ENCODE measurements at places on chromosomes 5 and 9.

DNA sequence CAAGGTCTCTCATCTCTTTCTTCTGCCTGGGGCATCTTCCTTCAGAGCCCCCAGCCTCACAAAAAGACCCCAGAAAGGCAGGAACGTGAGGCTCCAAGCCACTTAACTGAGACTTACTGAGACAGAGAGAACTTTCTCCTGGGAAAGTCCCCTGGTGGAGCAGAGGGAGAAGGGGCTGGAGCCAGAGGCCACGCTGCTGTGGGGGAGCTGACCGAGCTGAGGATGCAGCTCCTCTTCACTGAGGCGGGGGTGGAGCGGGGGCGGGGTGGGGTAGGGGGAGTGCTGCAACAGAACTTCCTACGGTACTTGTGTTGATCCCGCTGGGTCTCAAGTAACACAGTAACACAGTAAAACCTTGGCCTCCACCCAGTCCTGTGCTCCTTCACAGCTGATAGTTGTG is 204.0 kb downstream of the FSTL4 start:
- DNase-seq: no peak

DNA sequence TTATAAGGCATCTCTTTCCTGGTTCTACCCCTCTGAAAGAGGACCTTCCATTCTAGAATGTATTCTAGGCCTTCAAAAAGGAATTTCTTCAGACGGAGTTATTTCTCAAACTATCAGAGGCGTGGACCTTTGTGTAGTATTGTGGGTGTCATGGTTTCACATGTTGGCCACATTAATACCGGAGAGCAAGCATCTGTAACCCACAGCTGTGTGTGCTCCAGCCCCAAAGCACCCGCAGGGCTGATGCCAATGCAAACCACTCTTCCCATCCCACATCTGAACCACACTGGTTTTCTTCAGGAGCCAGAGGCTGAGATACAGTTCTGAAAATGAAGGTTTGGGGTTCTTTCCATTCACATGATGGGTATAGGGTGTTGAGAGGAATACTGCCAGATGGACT is 127.1 kb downstream of the BNC2 start:
- no peak for DNase-seq

- no peak for DNase-seq
Measured at GRCh38 chr9:78918976-78919375, 622.1 kb downstream of the PSAT1 start.

- no peak for DNase-seq
Measured at GRCh38 chr5:141694479-141694878, 12.4 kb upstream of the ARAP3 start.

GRCh38 chr5:133607451-133607850 is 4.9 kb downstream of the FSTL4 start:
- peak; percentile 40 for DNase-seq

DNA sequence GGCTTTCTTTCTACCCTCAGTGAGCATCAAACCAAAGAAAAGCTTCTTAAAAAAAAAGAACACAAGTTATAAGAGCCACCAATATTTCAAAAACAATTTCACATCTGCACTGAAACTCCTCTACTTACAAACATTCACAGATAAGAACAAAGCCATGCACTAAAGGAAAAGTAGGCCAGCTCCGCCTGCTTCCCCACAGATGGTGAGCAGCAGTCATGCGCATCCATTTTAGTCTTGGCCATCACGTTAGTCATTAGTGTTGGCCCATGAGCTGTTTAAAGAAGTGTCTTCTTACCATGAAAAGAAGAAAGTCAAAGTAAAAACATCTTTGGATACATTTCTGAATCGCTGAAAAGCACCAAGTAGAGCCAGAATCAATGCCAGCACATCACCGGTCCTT is 40.0 kb upstream of the SMIM23 start:
- no peak for DNase-seq

DNA sequence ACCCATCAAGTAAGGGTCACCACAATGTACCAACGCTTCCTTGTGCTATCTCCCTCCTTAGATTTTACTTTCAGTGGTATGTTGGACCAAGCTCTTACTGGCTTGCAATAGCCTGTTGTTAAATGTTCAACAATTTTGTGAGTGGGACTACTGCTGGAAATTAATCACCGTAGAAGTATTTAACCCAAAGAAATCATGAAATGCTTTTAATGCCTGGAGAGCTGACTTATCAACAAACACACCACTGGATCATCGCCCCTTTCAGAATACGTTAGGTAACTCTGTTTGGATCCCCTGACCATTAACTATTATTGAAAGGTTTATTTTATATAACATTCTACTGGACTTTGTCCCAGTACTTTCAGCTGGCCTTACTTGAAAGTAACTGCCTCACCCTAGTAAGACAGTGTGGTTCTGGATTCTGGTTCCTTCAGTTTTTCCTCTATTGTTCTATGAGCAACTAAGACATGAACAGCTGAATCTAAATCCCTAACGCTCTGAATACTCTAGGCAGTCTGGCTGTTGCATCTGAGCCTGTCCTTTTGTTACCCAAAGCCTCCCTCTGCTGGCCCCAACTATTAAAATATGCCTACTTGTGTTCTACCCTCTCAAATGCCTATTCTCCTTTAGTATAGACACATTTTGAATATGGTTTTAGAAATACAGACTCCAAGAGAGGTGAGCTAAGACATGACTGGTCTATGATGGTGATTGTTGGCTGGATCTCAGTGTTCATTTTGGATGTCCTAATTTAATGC is 1203.4 kb upstream of the DMAC1 start:
- no peak for DNase-seq

DNA sequence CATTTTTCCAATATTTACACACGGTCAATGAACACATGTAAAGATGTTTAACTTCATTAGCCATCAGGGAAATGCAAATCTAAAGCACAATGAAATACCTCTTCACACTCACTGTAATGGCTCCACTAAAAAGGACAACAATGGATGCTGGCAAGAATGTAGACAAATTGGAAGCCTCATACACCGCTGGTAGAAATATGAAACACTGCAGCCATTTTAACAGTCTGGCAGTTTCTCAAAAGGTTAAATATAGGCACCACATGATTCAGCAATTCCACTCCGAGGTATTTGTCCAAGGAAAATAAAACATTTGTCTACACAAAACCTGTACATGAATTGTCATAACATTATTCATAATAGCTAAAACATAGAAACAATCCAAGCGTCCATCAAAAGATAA is 20.0 kb downstream of the RNF145 start:
- DNase-seq: no peak

DNA sequence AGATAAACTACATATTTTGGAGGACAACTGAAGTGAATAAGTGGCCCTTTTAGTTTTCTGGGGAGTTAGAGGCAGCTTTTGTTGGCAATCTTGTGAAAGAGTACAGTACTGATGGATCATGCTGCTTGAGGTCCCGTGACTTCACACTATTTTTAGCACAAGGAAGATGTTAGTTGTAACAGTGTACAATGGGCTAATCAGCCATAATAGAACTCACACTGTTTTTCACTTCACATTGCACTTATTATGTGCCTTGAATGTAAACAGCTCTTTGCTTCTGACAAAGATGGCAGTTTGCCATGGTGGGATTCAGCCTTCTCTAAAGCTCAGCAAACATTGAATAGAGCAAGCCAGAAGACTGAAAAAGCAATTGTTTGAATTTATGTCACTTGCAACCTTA is 176.7 kb upstream of the ZNF608 start:
- DNase-seq: peak; percentile 49

GRCh38 chr9:7613931-7614330 is 185.6 kb downstream of the DMAC1 start:
- DNase-seq: no peak

GRCh38 chr9:16591092-16591491 is 279.4 kb downstream of the BNC2 start:
- no peak for DNase-seq

DNA sequence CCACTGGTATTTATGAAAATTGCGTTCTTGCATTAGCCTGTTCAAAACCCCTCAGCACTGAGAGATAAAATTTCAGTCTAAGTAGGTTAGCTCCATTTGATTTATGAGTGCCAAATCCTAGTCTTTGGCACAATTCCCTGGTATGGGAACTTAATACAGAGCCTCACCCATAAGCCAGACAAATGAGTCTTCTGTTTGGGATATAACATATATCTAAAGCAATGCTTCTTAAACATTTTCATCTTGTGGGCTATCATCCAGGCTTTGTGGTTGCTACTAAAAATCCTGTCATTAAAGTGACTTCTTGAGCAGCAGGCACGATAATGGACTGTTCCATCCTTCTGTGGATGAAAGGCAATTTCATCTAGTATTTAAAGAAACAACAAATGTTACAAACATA is 419.5 kb upstream of the ACTBL2 start:
- DNase-seq: no peak

- no peak for DNase-seq
Measured at GRCh38 chr5:6830643-6831239, 117.5 kb downstream of the TENT4A start.

DNA sequence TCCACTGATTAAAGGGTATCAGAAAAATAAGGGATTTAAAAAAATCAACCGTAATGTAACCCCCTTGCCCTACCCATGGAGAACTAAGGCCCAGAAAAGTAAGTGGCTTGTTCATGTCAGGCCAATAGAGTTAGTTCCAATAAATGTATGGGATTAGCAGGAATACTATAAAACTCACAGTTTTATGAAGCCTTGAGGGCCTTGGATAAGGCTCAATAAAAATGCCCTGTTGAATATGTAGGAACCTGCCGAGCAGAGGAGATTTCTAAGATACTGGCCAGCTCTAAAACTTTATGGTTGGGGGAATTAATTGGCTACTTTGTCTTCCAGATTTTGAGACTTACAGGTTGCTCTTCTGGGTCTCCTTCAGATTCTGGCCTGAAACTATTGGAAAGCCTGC is 231.0 kb downstream of the GLIS3 start:
- no peak for DNase-seq

DNA sequence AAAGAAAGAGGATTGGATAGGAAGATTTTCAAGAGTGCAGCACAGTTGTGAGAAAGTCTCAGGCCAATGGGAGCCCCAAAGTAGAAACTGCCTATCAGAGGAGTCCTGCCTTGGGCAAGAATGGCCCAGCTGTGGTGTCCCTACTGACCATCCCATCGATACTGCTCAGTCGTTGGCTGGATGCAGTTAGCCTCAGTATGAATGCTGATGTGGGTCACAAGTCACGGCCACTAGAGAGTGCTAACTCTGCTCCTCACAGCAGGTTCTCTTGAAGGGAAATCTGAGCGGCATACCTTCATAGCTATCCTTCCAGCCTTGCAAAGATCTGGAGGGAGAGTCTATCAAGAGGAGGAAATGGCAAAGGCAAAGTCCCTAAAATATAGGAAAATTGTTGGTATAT is 11.6 kb upstream of the CETN3 start:
- DNase-seq: no peak

GRCh38 chr9:130616451-130616850 is 37.1 kb downstream of the FUBP3 start:
- no peak for DNase-seq

DNA sequence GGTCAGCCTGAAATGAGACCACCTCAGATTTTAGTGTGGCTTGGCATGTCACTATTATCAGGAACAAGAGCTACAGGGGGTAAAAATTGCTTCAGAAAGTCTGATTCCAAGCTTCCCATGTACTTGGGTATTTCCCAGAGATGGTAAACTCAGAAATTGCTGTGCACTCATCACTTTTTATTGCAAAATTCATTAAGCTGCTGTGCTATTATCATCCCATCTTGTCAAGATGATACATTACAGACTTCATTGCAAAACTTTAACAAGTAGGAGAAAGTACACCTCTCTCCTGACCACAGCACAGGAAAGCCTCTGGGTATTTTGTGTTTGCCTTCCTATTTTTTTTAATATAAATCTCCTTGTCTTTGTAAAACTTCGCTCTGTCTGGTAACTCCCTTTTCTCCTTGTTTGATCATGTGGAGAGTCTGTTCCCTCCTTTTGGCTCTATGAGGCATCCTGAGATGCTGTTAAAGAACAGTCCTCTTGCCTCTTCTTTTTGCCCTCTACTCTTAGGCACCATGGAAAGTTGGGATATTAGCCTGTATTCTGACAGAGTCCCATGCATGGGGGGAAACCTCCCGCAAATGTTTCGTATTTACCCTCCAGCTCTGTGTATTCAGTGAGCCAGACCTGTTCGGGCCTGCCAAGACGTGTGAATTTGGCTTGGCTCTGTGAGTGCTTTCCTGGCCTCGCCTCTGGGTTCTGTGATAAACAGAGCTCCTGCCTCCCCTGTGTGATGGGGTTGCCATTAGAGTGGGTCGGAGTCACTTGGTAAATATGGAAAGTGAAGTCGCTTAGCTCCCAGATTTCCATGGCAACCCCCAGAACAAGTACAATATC is 260.7 kb downstream of the NR3C1 start:
- DNase-seq: no peak

DNA sequence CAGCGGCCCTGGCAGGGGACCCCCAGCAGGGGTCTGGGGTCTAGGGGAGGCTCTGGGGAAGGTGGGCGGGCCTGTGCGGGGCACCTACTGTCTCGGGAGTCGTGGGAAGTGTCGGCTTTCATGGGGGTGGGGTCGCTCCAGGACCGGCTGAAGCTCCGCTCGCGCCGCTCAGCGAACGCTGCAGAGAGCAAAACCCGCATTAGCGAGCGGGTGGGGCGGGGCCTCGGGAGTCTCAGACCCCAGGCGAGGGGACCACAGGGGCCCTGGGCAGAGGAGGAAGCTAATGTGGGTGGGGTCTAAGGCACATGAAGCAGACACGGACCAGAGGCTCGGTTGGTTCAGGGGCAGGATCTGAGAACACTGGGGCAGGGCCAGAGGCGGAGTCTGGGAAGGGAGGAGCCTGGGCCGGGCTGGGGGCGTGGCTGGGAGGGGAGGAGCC is 5.5 kb downstream of the NSMF start:
- no peak for DNase-seq

GRCh38 chr5:36161361-36161760 is 9.4 kb downstream of the SKP2 start:
- DNase-seq: no peak

DNA sequence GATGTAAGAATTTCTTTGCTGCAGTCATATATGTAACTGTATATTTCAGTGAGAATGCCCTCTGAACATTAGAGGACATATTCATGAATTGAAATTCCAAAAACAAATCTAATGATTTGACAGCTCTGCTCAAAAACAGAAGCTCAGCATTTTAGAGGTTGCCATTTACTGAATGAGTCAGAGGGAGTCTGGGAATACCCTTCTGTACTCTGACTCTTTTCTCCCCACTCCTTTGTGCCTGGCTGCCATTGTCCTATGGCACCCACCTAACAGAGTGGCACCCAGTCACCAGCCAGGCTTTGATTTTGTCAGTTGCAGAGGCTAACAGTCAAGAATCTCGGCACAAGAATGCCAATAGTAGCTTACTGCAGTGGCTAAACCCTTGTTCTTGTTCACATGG is 133.6 kb downstream of the ATG10 start:
- no peak for DNase-seq

- DNase-seq: no peak
Measured at GRCh38 chr5:136232316-136232715, 39.4 kb upstream of the SMIM32 start.

- DNase-seq: no peak
Measured at GRCh38 chr9:35548571-35548970, 56.5 kb upstream of the TESK1 start.

GRCh38 chr9:107285286-107285685 is 2.2 kb downstream of the RAD23B start:
- no peak for DNase-seq

- no peak for DNase-seq
Measured at GRCh38 chr5:1220831-1221230, 4.3 kb upstream of the SLC6A18 start.
